ENCODE measurements at places on chromosomes 1 and 21.

DNA sequence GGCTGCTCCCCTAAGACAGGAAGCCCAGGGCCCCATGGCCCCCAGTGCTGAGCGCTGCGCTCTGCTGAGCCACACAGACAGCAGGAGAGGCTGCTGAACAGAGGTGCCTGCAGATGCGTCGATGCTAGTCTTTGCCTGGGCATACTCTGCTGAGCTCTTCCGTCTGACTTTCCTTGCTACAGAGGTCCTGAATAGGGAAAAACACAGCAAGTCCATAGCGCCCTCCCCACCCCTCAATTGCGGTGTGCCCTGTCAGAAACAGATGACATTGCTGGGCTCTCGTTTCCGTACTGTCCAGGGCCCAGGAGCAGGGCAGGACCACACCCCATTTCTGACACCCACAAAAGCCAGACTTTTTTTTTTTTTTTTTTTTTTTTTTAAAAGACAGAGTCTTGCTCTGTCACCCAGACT lies 252.5 kb downstream of the SDCCAG8 start:
- peak; percentile 56 for DNase-seq

DNA sequence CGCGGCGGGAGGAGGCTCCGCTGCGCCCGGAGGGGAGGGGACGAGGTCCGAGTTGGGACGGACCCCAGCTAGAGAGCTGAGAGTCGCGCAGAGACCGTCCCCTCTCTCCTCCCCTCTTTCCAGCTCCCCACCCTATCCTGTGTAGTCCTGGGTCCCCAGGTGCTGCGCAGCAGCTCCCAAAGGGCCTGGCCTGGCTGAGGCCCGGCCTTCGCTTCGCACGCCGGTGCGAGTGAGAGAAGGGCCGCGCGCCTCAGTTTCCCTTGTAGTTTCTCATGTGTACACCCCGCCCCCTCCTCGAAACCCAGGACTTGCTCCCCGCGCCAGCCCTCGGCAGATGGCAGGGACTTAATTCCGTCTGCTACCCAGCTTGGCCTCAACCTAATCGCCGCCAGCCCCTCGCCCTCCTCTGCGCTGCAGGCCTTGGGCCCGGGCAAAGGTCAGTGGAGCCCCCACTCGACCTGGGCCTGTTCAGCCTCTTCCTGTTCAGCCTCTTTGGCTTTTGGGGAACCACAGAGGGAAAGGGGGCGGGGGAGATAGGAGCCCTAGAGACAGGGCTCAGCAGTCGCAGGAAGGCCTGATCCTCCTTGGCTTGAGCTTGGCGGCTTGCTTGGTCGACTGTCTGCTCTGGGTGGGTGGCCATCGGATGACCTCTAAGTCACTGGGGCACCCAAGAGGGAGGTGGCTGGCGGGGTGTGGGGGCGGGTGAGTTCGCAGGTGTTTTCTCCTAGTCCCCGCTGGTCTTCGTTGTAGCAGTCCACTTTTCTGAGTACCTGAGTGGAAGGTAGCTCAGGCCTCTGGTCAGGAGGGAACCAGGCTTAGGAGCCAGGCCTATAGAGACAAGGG lies 1.0 kb downstream of the ZNF687 start:
- peak; percentile 42 for DNase-seq

- DNase-seq, result no peak
These were observed 40.3 kb downstream of the RGS5 start for GRCh38 chr1:163162381-163162914.

DNA sequence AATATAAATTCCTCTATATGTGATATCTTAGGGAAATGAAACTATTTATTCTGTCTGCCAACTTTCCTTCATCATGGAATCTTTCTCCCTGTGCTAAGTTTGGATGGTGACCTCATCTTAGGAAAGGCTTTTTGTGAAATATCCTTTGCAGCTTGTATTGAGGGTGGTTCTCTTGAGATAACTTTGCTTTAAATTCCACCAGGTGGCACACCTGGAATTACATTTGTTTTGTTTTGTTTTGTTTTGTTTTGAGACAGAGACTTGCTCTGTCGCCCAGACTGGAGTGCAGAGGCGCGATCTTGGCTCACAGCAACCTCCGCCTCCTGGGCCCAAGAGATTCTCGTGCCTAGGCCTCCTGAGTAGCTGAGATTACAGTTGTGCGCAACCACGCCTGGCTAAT lies 7.6 kb upstream of the CD1A start:
- no peak for DNase-seq

DNA sequence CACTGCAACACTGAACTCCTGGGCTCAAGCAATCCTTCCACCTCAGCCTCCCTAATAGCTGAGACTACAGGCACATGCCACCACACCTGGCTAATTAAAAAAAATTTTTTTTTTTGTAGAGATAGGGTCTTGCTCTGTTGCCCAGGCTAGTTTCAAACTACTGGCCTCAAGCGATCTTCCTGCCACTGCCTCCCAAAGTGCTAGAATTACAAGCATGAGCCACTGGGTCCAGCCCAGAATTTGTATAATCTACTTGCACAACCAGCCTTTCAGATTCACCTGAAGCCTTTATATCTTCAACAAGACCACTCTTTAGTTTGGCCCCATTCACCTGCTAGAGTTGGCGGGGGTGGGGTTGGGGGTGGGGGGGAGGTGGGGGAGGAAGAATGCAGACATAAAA lies 181.7 kb upstream of the LMO4 start:
- DNase-seq, result no peak

DNA sequence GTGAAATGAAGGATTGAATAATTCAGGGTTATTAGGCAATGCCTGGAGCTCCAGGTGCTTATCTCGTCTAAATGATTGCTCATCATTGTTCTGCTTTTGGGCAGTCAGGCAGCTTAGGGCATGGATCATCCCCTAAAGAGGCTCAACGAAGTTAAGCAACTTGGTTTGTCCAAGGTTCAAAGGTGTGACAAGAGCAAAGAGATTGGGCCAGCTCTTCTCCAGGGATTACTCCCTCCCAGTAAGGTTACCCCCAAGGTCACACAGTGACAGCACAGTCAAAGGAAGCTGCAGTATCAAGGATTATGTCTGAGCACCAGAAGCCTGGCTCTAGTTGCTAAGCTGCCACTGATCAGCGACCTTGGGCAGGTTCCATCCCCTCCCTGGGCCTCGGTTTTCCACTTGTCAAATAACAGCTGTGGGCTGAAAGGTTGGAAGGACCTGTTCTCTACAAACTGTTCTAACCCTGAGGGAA lies 6.8 kb downstream of the ETNK2 start:
- no peak for DNase-seq

GRCh38 chr1:160629286-160630210 lies 17.3 kb downstream of the SLAMF1 start:
- peak; percentile 52 for DNase-seq

DNA sequence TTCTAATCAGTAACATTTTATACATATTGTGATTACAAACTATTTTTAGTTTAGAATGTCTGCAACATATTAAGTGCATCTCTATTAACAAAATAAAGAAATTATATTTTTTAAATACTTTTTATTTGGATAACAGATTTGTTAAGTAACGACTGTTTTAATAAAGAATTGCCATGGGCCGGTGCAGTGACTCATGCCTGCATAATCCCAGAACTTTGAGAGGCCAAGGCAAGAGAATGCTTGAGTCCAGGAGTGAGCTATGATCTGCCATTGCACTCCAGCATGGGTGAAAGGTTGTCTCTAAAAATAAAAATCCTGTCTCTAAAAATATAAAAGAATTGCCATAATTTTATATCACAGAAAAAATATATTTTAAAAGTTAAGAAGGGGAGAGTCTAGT lies 4.1 kb downstream of the LRRIQ3 start:
- DNase-seq, result no peak

DNA sequence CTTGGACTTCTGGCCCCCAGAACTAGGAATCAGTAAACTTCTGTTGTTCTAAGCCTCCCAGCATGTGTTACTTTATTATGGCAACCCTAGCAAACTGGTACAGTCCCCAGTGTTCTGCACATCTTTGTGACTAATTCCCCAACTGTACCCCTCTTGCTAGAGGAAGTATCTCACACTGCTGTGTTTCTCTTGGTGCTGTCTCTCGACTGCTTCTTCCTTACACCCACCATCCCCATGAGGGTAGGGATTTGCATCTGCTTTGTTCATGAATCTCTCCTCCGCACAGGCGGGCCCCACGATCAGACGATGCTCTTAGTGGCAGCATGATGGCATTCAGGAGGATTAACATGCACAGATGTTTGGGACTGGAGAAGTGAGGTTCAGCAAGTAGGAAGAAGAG lies 46.7 kb downstream of the CLIC6 start:
- no peak for DNase-seq

DNA sequence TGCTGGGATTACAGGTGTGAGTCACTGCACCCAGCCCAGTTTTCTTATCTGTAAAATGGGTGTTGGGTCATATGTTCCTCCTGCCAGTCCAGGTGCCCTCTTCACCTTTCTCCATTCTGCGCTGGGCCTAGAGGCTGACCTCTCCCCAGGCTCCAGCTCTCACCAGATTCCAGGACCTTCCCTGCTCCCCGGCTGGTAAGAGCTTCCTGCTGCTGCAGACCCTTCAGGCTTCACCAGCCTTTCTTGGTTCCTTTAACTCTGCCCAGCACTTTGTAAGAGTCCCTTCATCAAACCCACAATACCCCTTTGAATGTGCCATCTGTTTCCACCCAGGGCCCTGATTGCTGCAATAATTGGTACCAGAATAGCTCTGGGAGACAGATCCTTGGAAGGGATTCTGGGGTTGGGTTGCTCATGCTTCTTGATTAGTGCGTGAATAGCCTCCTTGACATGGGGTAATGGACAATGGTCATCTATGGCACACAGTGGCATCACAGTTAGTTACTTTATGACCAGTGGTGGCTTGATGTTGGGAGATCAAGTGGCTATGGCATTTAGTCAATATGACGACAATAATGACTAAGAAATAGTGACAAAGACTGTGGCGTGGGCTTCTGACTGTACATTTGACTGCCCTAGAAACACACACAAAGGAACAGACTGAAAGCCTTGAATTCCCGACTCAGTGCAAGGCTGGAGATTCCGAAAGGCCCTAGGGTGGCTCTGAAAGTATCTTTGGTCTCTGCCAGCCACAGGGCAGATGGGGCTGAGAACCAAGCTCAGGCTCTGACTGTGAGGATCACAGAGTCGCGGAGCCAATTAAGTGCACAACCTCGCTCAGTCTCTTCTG lies 67.3 kb downstream of the SLC9A1 start:
- peak; percentile 55 for DNase-seq

- no peak for DNase-seq
These were observed 169.3 kb downstream of the SEC16B start for GRCh38 chr1:177800400-177801088.

GRCh38 chr1:226960944-226961765 lies 21.1 kb downstream of the COQ8A start:
- no peak for DNase-seq

GRCh38 chr1:100253552-100253951 lies 3.9 kb upstream of the DBT start:
- no peak for DNase-seq

GRCh38 chr21:39020751-39021477 lies 162.3 kb downstream of the PSMG1 start:
- no peak for DNase-seq

GRCh38 chr1:65538086-65538485 lies 117.6 kb downstream of the LEPR start:
- no peak for DNase-seq

- DNase-seq, result no peak
These were observed 227.2 kb downstream of the TRABD2B start for GRCh38 chr1:47769983-47770382.

DNA sequence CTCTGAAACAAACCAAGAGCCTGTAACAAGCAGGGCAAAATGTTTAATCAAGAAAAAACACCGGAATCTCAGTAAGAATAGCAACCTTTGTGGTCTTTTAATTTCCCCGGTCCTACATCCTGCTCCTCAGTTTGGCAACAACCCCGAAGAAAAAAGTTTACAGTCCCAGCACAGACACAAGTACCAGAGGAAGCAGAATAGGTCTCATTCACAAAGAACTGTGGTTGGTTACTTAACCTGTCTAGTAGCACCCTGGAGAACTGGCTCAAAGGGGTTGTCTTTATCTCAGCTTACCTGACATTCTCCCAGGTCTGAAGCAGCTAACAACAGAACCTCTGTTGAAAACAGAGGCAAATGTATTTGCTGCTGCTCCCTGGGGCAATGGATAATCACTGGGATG lies 399.3 kb downstream of the AJAP1 start:
- no peak for DNase-seq

DNA sequence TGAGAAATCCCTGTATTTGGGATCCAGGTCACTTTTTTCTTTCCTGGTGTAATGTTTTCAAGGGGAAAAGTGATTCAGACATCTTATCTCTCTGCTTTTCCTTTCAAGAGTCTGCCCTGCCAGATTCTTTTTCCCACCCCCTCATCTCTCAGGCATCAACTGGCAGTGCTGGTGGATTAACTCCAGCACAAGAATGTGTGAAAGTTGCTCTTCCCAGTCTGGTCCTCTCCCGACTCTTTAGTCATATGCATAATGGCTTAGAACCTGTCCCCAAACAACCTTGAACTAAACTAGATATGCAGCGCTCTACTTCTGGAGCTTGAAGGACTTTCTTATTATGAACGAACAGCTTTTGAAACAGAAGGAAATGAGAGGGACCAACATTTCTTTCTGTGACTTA lies 88.5 kb downstream of the SLC44A5 start:
- DNase-seq, result no peak

- no peak for DNase-seq
These were observed 17.4 kb downstream of the MRPL39 start for GRCh38 chr21:25589887-25590286.

- no peak for DNase-seq
These were observed 80.1 kb upstream of the CD34 start for GRCh38 chr1:207990876-207991582.

DNA sequence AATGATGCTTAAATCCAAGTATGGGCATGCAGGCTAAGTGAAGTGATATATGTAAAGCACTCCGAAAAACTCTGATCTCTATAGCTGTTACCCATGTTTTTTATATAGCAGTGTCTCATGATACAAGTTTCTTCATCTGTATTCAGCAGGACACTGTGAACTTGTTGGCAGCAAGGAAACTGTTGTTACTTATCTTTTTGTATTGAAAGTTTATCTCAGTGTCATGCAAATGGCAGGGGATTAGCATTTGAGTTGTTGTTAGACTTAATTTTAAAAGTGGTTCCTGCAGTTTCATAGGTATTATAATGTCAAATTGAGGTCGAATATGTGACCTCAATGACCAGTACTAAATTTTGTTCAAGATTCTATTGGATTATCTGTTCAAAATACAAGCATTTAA lies 47.9 kb downstream of the NCAM2 start:
- peak; percentile 24 for DNase-seq

- no peak for DNase-seq
These were observed 9.1 kb downstream of the YBEY start for GRCh38 chr21:46295177-46295770.

GRCh38 chr1:49765034-49765433 lies 258.7 kb downstream of the AGBL4 start:
- DNase-seq, result no peak

- no peak for DNase-seq
These were observed 88.7 kb downstream of the PLPP3 start for GRCh38 chr1:56490619-56491018.

DNA sequence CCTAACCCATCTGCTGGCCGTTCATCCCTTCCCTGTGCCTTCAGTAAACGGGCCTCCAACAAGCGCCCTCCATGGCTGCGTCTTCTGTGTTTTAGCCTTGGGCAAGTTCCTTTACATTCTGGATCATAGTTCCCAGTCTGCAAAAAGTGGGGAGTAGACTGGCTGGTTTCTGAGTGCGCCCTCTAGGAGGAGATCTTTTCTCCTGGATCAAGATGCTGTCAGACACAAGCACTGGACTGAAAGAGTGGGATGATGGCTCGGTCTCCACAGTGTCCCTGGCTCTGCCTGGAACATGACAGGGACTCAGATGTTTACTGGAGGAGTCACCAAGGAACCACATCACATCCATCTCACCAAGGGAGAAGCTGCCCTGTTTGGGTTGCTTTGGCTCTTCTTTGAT lies 88.8 kb downstream of the PRDM2 start:
- no peak for DNase-seq

GRCh38 chr1:59672851-59673572 lies 141.7 kb upstream of the HOOK1 start:
- DNase-seq, result no peak
